ENCODE measurements at places on chromosomes 4 and X.
A peak's percentile ranks its signal among the peaks of the same experiment; 100 is the strongest.

DNA sequence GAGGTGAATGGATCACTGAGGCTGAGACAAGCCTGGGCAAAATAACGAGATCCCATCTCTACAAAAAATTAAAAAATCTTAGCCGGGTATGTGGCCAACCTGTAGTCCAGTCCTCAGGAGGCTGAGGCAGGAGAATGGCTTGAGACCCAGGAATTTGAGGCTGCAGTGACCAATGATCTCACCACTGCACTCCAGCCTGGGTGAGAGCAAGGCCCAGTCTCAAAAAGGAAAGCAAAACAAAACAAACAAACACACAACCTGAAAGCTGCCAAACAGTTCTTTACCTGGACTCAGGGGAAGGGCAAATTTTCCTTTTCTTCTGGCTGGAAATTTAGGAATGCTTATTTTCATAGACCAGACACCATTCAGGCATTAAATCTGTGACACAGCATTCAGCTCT, 163.1 kb upstream of the FAT1 start:
- no peak for DNase-seq

DNA sequence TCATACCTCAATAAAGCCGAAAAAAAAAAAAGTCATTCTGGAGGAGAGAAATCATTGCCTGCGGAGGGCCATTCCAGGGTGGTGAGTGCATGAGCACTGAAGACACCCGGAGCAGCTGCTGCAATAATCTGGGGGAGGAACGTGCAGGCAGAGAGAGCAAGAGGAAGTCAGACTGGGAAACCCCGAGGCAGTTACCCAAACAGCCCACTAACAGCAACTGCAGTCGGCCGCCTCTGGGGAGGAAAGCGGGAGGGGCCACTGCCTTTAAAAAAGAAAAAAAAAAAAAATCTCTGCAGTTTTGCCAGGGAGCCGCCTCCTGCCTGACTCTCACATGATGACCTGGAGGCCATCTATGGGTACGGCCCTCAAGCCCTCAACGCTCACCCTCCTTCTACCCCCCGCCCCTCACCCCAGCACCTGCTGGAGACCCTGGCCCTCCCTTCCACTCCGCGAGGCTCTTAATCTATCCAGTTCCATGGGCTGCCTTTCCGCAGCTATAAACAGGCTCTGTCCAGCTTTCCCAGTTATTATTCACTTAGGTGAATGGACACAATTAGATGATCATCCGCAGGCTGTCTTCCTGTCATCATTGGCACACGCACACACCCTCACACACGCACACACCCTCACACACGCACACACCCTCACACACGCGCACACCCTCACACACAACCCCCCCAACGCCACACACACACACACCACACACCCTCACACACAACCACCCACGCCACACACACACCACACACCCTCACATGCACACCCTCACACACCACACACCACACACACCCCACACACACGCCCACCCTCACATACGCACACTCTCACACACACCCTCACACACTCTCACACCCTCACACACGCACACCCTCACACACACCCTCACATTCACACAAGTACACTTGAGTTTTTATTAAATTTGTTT, 3.4 kb upstream of the AVPR2 start:
- DNase-seq = no peak

DNA sequence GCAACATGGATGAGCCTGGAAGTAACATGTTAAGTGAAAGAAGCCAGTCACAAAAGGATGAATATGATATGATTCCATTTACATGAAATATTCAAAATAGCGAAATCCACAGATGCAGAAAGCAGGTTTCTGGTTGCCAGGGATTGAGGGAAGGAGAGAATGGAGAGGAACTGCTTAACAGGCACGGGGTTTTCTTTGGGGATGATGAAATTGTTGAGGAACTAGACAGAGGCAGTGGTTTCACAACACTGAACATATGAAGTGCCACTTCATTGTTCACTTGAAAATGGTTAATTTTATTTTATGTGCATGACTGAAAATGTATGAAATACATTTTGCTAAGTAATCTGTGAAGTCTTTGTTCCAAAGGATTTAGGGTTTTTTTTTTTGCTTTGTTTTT, 182.5 kb upstream of the TBL1X start:
- DNase-seq = no peak

DNA sequence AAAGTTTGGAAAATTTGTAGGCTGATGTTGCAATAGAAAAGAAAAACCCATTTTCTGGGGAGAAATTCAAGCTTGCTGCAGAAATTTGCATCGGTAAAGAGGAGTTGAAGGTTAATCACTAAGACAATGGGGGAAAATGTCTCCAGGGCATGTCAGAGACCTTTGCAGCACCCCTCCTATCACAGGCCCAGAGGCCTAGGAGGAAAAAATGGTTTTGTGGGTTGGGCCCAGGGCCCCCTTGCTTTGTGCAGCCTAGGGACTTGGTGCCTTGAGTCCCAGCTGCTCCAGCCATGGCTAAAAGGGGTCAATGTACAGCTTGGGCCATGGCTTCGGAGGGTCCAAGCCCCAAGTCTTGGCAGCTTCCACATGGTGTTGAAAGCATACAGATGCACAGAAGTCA, 17.8 kb downstream of the TMSB15A start:
- DNase-seq = no peak

- no peak for DNase-seq
Measured at GRCh38 chr4:98162696-98163095, 19.4 kb upstream of the STPG2 start.

- no peak for DNase-seq
Measured at GRCh38 chrX:133213117-133213516, 5.0 kb downstream of the TFDP3 start.

- DNase-seq = no peak
Measured at GRCh38 chr4:30605616-30606190, 114.5 kb upstream of the PCDH7 start.

- DNase-seq = no peak
Measured at GRCh38 chr4:31106419-31106818, 386.2 kb downstream of the PCDH7 start.

DNA sequence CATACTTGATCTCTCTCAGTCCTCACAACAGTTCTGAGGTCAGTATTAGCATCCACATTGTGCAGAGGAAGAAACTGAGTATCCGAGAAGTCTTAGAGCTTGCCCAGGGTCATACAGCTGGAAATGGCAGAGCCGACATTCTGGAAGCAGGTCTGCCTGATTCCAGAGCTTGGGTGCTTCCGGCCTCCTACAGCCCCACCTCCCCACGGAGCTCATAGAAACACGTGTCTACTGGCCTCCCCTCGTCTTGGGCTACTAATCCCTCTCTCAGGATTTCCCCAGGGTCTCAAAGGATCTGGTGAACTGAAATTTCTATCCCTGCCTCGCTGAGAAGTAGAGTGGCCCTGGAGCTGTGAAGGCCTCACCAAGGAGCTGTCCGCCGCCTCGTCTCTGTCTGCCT, 12.0 kb upstream of the KDM5C start:
- no peak for DNase-seq

DNA sequence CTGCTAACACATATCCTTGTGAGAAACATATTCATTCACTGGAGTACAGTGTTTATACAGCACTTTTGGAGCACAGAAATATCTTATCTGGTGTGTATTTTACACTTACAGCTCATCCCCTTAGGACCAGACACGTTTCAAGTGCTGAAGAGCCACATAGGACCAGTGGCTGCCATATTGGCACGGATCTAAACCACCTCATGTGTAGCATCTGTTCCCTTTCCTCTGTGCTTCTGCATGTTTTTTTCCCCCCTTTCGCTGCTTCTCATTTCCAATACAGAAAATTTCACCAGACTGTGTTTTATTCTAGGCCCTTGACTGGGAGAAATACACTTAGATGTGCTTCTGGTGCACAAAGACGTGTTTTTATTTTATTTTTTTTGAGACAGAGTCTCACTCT, 69.7 kb upstream of the RBMX start:
- DNase-seq = no peak

GRCh38 chrX:9102956-9103355, 69.0 kb upstream of the FAM9B start:
- DNase-seq = no peak

GRCh38 chr4:39023059-39023458, 9.2 kb downstream of the TMEM156 start:
- no peak for DNase-seq

GRCh38 chr4:108172231-108172752, 3.6 kb upstream of the LEF1 start:
- peak; percentile 75 for DNase-seq

GRCh38 chr4:40987151-40987550, 227.2 kb downstream of the APBB2 start:
- no peak for DNase-seq

- DNase-seq = peak; percentile 68
Measured at GRCh38 chr4:2797545-2798305, 4.8 kb downstream of the SH3BP2 start.

DNA sequence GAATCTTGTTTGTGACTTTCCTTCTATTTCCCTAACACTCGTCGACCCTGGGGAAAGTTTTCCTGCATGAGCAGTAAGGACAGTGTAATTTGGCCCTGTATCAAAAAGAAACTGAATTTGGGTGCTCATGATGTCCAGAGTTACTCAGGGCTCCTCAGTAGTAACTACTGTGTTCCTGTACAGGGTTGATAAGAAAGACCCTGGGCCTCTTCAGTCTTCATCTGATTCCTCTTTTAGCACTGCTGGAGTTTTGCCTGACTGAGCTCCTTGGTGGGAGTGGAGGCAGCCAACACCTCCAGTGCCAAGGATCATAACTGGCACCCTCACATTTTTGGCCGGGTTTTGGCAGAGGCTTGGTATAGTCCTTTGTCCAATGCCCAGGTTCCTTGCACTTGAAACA, 7.1 kb upstream of the AREG start:
- no peak for DNase-seq

DNA sequence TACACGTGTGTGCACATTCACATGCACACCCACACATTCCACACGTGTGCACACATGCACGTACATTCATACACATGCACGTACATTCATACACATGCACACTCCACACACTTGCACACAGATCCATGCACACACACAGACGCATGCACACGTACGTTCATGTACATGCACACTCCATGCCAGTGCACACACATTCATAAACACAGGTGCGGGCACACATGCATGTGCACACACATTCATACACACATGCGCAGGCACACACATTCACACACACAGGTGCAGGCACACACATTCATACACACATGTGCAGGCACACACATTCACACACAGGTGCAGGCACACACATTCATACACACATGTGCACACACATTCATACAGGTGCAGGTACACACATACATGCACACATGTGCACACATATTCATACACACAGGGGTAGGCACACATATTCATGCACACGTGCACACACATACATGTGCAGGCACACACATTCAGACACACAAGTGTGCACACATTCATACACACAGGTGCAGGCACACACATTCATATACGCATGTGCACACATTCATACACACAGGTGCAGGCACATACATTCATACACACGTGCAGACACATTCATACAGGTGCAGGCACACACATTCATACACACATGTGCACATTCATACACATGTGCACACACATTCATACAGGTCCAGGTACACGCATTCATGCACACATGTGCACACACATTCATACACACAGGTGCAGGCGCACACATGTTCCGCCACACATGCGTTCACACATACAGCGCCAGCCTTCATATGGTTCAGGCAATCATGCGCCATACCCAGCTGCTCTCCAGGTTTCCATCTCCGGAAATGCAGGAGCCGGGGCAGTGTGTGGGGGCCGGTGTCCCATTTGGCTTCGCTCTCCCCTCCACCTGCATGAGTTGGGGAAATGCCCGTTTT, 124.8 kb downstream of the HMX1 start:
- peak; percentile 5 for DNase-seq

- DNase-seq = no peak
Measured at GRCh38 chr4:158444621-158445020, 77.1 kb upstream of the RXFP1 start.

- DNase-seq = no peak
Measured at GRCh38 chr4:34720571-34720970, 1523.7 kb downstream of the ARAP2 start.

- DNase-seq = no peak
Measured at GRCh38 chr4:88865466-88865865, 167.8 kb upstream of the NAP1L5 start.

DNA sequence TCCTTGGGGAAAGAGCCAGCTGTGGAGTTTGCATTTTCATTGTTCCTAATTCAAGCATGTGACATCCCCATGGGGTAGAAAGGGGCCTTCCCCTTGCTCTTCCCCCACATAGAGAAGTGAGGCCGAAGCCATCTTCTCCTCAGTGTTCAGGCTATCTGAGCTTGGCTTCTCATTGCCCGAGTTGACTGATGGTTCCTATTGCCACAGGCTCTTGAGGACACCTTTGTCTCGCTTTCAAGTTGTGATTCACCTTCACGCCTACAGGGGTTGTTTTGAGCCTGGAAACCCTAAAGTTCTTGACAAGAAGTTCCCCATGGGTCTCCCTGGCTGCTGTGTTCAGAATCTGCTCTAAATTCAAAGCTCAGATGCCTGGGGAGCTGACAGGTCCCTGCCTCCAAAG, 25.0 kb downstream of the CCNQ start:
- no peak for DNase-seq

DNA sequence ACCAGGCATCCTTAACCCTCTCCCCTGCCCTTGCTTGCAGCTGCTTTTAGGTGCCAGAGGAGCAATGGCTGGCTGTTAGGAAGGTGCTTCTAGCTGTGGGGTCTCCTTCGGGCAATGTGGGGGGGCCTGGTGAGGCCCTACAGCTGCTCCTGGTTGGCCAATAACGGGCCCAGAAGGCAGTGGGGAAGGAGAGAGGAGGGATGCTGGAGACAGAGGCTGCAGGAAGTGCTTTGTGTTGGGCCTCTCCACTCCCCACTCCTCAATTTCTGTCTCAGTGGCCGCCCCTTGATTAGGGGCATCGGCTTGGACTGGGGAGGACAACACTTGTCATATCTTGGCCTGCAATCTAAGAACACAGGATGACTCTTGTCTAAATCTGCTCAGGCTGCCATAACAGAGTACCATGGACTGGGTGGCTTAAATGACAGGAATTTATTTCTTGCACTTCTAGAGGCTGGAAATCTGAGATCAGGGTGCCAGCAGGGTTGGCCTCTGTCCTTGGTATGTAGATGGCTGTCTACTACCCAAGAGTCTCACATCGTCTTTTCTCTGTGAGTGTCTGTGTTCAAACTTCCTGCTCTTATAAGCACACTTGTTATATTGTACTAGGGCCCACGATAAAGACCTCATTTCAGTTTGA, 374.3 kb downstream of the MID1IP1 start:
- no peak for DNase-seq

GRCh38 chr4:38128478-38129459, 168.6 kb downstream of the PTTG2 start:
- DNase-seq = peak; percentile 80

GRCh38 chrX:119398587-119398973, 556 bp upstream of the SLC25A43 start:
- no peak for DNase-seq
